H4 (cell line): ENCODE measurements at places on chromosomes 6 and 20. TPM values are rescaled to one million over a fixed set of nuclear protein-coding genes. Genes with fewer than 3 reads are reported as not detected.

The SEL1L2 gene
- not detected in 2 replicates for total RNA-seq

The VPS52 gene
- 16.9 and 38.9 TPM in 2 replicates for total RNA-seq

The ANGPT4 gene
- 0.53 and 1.3 TPM in 2 replicates for total RNA-seq

The SYNDIG1 gene
- total RNA-seq, result 0.47 and 0.77 TPM in 2 replicates

The LHFPL5 gene
- not detected in 2 replicates for total RNA-seq

The WFDC10B gene
- not detected in 2 replicates for total RNA-seq

The BPIFA1 gene
- total RNA-seq, result not detected in 2 replicates

The NUS1 gene
- total RNA-seq, result 11.7 and 12.2 TPM in 2 replicates

The RIPOR3 gene
- 0.14 and 0.58 TPM in 2 replicates for total RNA-seq

The TREML2 gene
- total RNA-seq, result 0.10 TPM in 1 of 2 replicates, not detected in the other

The DOK5 gene
- 1.2 TPM in 1 of 2 replicates, not detected in the other for total RNA-seq

The FAM83B gene
- not detected in 2 replicates for total RNA-seq

The SLC13A3 gene
- total RNA-seq, result 0.12 TPM in 1 of 2 replicates, not detected in the other

The LST1 gene
- not detected in 2 replicates for total RNA-seq

The ARFRP1 gene
- 24.6 and 36.0 TPM in 2 replicates for total RNA-seq

GRCh38 chr20:19735446-19735845 is 22.6 kb upstream of the RIN2 start:
- DNase-seq, result peak; percentile 75

DNA sequence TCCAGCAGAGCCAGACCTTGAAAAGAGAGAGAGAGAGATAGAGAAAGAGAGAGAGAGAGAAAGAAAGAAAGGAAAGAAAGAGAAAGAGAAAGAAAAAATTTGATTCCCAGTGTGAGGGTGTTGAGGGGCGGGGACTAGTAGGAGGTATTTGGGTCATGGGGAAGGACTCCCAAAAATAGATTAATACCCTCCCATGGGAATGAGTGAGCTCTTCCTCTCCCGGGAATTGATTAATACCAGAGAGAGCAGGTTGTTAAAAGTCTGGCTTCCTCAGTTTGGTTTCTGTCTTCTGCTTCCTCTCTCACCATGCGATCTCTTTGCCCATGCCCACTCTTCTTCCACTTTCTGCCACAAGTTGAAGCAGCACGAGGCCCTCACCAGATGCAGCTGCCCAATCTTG is 28.8 kb upstream of the CFAP206 start:
- DNase-seq, result no peak

GRCh38 chr6:28737750-28738395 is 185.9 kb downstream of the TRIM27 start:
- DNase-seq, result no peak

GRCh38 chr20:2108987-2109386 is 7.4 kb downstream of the STK35 start:
- DNase-seq, result no peak

DNA sequence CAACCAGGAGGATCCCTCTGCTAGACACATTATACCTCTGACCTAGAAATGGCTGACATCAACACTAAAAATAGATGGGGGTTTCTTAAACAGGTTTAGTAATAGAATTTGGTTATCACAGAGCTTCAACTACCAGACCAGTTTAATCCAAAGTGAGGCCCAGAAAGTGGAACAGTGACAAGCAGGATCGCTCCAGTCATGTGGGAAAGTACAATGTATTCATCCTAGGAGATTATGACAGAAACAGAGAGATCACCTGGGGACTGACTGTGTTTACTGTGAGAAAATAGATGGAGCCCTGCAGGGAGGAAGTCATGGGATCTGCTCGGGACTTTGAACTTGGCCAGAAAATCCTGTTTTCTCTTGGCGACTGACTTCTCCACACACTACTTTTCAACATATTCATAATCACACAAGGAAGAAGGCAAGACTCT is 238.7 kb upstream of the SOX4 start:
- DNase-seq, result no peak

- DNase-seq, result no peak
Observed at GRCh38 chr6:111773501-111774345, 99.5 kb downstream of the FYN start.

DNA sequence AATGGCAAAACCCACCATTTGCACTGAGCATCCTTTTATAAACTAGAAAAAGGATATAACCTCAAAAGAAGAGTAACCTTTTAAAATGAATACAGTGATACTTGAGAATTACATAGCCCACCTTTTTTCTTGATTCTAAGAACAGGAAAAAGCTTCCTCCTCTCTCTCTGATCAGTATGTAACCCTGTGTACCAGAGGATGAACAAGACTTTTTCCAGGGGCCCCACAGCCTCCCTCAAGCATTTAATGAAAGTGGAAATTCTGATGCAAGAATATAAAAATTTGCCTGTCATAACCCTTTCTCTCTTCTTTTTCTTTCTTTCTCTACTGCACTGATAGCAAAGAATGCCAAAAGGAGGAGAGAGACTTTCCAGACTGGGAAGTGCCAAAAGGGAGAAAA is 64.2 kb upstream of the BTN3A2 start:
- DNase-seq, result no peak

DNA sequence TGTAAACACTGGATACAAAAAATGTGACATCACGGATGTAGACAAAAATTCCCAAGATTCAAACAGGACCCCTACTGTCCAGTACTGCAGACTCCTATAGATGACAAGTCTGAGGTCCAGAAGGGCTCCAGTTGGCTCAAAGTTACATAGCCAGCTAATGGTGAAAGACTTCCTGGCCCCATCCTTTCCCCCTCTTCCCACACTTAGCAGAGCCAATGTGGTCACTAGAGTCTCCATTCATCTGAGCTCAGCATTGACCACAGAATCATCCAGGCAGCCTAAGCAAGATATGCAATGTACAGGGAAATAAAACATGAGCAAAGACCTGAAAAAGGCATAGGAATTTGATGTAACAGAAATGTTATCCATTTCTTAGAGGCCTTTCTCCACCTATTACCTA is 180.5 kb downstream of the ADAT2 start:
- no peak for DNase-seq

- DNase-seq, result no peak
Observed at GRCh38 chr6:20173833-20174792, 38.2 kb downstream of the MBOAT1 start.

GRCh38 chr6:128139519-128139918 is 238.7 kb upstream of the THEMIS start:
- DNase-seq, result peak; percentile 21

DNA sequence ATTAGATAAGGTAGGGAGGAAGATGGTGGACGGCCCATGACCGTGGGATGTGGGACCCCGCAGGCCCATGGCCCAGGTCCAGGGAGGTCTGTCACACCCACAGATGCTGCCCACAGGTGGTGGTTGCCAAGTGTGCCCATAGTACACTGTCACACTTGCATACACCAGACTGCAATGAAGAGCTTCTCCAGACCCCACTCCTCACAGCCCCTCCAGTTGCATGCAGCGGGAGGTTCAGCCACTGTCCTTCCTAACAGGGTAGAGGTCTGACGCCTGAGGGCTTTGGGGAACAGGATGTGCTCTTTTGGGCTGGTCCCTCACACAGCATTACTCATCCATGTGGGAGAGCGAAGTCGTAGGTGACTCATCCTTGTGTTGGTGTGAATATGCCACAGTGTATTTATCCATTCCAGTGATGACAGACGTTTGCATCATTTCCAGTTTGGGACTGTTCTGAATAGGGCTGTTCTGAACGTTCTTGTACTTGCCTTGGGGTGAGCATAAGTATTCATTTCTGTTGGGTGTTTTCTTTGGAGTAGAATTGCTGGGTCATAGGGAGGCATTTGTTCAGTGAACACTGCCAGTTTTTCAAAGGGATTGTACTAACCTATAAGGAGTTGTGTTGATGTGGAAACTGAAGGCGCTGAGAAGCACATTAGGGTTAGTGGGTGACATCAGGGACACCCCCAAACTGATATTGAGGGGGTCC is 10.1 kb upstream of the PYGB start:
- DNase-seq, result peak; percentile 99

DNA sequence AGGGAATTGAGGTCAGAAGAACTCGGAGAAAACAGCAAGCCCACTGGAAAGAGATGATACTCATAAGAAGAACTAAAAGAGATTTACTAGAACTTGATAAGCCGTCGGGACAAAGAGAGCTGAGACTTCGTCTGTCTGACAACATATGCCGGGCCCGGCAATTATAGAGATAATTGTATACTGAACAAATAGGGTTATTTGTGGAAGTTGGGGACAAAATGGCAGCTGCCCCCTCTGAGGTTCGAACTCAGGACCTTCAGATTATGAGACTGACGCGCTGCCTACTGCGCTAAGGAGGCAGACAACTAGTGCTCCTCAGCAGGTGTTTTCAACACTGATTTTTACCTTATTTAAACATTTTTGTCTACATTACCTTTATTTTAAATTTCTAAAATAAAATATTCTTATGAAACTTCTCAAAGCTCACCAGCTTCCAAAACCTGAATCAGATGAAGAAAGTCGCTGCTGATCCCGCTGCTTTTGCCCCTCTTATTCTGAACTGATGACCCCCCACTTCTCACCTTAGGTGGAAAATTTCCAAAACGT is 29.3 kb upstream of the TRIM27 start:
- peak; percentile 52 for DNase-seq

GRCh38 chr6:157668009-157668401 is 155.0 kb upstream of the SNX9 start:
- no peak for DNase-seq

DNA sequence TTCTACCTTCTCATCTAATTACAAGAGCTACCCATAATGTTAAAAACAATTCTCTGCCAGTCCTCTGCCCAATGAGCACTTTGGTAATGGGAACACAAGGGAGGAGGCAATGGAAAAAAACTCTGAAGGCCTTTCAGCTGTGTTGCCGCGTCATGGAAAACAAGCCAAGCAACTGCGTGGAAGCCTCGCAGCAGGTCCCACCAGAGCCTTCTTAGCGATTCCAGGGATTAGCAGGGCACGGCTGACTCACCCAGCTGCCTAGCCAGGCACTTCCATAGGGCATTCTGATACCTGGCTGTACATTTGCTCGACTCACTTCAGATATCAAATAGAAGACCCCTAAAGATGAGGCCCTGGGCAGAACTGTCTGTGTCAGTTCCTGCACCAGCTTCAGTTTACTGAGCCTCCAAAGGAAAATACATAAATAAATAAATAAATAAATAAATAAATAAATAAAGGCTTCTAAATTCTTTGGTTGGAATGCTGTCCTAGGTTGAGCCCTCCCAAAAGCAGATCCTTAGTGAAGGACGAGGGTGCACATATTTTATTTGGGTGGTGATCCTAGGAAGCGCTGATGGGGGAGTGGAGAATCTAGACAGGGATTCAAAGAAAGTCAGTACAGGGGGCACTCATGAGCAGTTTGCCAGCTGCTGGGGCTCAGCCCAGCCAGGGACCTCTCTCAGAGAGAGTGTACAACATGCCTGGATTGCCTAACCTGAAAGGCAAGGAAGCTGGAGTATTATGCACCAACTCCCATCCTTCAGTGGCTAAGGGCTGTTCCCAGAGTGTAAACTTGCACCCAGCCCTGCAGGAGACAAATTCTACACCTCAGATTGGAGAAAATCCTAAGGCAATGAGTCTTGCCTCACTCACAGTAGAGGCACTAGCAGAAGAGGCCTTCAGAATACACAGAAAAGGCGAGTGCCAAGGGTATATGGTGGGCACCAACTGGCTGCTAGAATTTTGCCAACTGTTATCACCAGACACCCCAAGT is 18.2 kb downstream of the SNAP25 start:
- no peak for DNase-seq

GRCh38 chr20:42340368-42340767 is 722.2 kb upstream of the CHD6 start:
- DNase-seq, result no peak

- DNase-seq, result no peak
Observed at GRCh38 chr6:149985481-149985937, 21.8 kb downstream of the ULBP1 start.

DNA sequence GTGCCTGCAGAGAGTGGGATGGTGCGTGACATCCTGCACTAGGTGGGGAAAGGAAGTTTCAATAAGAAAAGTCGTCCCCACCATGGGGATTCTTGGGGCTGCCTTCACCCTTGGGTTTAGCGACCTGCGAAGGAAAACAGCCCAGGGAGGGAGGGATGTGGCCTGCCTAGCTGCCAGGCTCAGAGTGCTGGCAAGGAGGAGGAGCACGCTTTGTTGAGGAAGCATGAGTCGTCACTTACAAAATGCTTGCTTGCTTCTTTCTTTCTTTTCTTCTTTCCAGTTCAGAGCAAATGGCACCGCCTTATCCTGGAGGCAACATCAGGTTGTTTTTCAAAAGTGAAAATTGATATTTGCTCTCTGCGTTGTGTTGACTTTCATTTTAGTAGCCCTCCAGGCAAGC is 123.2 kb downstream of the TFAP2C start:
- DNase-seq, result peak; percentile 14

GRCh38 chr6:37845026-37845911 is 25.7 kb downstream of the ZFAND3 start:
- no peak for DNase-seq

- no peak for DNase-seq
Observed at GRCh38 chr20:36847009-36847709, 28.8 kb upstream of the TLDC2 start.

DNA sequence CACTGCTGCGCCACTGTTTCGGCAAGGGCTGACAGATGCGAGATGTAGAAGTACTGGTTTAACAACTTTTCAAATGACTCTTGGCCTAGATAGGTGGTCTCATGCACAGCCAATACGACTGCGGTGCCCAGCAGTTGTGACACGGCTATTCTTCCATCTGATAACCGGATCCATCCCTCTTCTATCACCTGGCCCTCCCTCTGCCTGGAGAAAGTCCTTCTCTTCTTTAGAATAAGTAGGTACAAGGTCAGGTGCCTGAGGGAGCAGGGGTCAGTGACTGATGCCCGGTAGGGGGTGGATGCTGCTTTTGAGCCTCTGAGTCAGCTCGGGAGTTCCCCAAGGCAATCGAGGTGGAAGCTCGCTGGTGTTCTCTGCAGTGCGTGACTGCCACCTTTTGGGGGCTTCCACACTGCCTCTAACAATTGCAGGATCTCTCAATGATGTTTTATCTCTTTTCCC is 166.8 kb upstream of the GRIK2 start:
- DNase-seq, result no peak

DNA sequence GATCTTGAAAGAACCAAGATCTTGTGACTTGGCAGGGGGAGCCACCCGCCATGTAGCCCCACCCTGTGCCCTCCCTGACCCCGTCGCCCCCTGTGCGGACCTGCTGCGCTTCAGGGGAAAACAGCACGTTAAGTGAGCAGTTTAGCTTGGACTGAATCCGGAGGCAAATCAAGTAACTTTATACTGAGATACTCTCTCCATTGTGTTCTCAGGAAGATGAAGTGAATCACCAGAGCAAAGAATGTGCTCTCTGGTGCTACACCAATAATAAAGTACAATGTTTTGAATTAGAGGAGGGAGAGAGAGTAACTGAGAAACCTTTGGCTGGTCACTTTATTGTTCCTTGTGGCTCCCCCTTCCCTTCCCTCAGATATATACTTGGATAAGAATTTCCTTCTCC is 83.4 kb downstream of the TXNDC5 start:
- DNase-seq, result no peak

- DNase-seq, result peak; percentile 25
Observed at GRCh38 chr6:127190552-127190951, 72.1 kb downstream of the RSPO3 start.

DNA sequence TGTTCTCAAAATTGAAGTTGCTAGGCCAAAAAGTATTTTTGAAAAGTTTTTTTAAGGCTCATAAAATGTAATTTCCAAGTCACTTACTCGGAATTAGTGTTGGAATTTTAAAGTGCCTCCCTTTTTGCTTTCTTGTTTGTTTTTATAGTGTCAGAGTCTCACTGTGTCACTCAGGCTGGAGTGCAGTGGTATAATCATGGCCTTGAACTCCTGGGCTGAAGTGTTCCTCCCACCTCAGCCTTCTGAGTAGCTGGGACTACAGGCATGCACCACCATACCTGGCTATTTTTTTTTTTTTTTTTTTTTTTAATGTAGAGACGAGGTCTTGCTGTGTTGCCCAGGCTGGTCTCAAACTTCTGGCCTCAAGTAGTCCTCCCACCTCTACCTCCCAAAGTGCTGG is 40.0 kb upstream of the GNRH2 start:
- DNase-seq, result no peak
